ENCODE measurements at places on chromosomes 3 and 15.

DNA sequence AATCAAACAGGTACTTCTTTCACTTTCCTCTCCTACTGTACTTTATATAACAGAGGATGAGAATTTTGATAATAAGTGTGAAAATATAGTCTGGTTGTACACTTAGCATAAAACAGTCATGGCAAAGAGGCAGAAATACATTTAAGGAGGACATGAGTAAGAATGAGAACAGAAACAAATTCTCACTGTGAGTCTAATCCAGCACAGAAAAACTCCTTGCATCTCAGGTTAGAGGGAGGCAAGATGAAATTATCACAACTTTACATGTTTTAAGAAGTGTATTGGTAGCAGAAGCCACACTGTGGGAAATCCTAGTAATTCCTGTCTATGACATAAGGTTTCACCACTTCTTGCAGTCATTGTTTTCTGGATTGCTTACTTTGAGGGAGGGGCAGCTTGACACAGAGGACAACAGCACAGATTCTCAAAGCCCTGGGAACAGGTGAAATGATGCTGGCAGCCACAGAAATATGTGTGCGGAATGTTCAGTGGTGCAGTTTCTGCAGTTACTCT lies 733.6 kb upstream of the GBE1 start:
- no peaks in the 10 kb centered on the region for H3K27me3 ChIP-seq
- DNase-seq = no peak
- H3K4me1 ChIP-seq = no peaks in the 10 kb centered on the region
- H3K4me3 ChIP-seq = no peak overlapping the region
- H3K27ac ChIP-seq = no peak overlapping the region

DNA sequence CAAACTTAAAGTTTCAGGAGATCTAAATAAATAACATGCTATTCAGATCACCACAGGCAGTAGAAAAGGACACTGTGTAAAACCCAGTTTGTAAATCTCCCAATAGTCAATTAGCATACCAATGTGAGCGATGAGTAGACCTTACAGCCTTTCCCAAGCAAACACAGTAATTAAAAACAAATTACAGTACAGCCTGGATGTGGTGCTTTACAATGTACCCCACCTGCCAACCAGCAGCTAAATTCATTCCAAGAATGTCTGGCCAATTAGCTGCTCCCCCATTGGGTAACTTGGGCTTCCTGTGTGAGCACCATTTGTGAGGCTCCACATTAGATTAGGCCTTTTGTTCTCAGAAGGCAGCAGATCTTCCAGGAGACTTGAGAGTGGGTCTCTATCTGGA lies 635.0 kb downstream of the TBL1XR1 start:
- H3K36me3 ChIP-seq = no peaks in the 10 kb centered on the region
- no peak for DNase-seq
- H3K4me3 ChIP-seq = no peak overlapping the region
- H3K27ac ChIP-seq = no peak overlapping the region
- H3K27me3 ChIP-seq = no peaks in the 10 kb centered on the region
- H3K4me1 ChIP-seq = no peaks in the 10 kb centered on the region

GRCh38 chr3:151318313-151318712 lies 1.7 kb upstream of the GPR87 start:
- H3K27ac ChIP-seq = no peak overlapping the region
- DNase-seq = no peak
- no peaks in the 10 kb centered on the region for H3K36me3 ChIP-seq
- no peak overlapping the region for H3K4me3 ChIP-seq
- H3K4me1 ChIP-seq = no peaks in the 10 kb centered on the region

DNA sequence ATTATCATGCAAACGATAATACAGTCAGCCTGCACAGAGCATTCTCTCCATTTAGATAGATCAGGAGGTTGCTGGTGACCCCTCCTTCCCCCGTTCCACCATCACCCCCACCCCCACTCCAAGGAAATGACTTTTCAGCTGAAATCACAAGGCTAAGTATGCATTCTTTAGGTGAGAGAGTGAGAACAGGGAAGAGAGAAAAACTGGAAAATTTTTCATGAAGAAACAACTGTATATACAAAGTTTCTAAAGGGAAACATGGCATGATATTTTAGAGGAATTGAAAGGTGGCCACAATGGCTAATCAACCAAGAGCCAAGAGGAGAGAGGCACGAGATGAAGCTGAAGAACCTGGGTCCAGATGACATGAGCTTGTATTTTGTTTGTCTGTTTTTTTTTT lies 22.2 kb downstream of the BCL2A1 start:
- no peak overlapping the region for H3K4me3 ChIP-seq
- H3K36me3 ChIP-seq = no peaks in the 10 kb centered on the region
- H3K4me1 ChIP-seq = no peaks in the 10 kb centered on the region
- DNase-seq = no peak
- no peak overlapping the region for H3K27ac ChIP-seq

DNA sequence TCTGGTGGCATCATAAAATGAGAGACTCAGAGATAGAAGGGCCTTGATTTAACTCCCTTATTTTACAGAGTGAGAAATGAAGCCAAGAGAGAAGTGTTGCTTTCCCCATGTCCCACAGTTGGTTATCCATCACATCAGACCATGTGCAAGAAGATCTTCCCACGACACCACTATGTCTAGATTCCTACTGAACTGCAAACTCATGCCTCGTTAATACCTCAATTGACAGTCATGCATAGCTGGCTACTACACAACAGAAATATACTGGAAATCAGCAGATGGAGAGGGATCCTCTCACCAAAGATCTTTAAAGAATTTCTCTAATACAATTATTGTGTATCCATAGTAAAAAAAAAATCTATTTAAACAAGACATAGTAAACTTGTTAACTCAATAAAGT lies 33.3 kb downstream of the PEAK1 start:
- peaks cover 61% of the 10 kb centered on the region for H3K4me1 ChIP-seq
- H3K27ac ChIP-seq = no peak overlapping the region
- DNase-seq = no peak
- H3K4me3 ChIP-seq = no peak overlapping the region
- H3K27me3 ChIP-seq = no peaks in the 10 kb centered on the region

- H3K27me3 ChIP-seq = no peaks in the 10 kb centered on the region
- no peak for DNase-seq
- H3K36me3 ChIP-seq = peaks cover 5% of the 10 kb centered on the region
- no peak overlapping the region for H3K27ac ChIP-seq
- no peak overlapping the region for H3K4me3 ChIP-seq
- peaks cover 12% of the 10 kb centered on the region for H3K4me1 ChIP-seq
Measured at GRCh38 chr3:64935971-64936370, 248.2 kb upstream of the ADAMTS9 start.

GRCh38 chr15:29130476-29130875 lies 139.1 kb downstream of the NSMCE3 start:
- no peaks in the 10 kb centered on the region for H3K4me1 ChIP-seq
- no peak overlapping the region for H3K4me3 ChIP-seq
- H3K36me3 ChIP-seq = no peaks in the 10 kb centered on the region

GRCh38 chr3:19891740-19892139 lies 42.3 kb downstream of the EFHB start:
- H3K4me1 ChIP-seq = peaks cover 20% of the 10 kb centered on the region
- no peak overlapping the region for H3K4me3 ChIP-seq
- H3K36me3 ChIP-seq = no peaks in the 10 kb centered on the region
- no peaks in the 10 kb centered on the region for H3K27me3 ChIP-seq

GRCh38 chr3:29354894-29355293 lies 74.0 kb downstream of the RBMS3 start:
- no peaks in the 10 kb centered on the region for H3K27me3 ChIP-seq
- H3K36me3 ChIP-seq = no peaks in the 10 kb centered on the region
- no peak overlapping the region for H3K27ac ChIP-seq
